ENCODE measurements at places on chromosomes 5 and 9.

- no peak for DNase-seq
Measured at GRCh38 chr9:131395157-131396098, 1.5 kb downstream of the PRRC2B start.

DNA sequence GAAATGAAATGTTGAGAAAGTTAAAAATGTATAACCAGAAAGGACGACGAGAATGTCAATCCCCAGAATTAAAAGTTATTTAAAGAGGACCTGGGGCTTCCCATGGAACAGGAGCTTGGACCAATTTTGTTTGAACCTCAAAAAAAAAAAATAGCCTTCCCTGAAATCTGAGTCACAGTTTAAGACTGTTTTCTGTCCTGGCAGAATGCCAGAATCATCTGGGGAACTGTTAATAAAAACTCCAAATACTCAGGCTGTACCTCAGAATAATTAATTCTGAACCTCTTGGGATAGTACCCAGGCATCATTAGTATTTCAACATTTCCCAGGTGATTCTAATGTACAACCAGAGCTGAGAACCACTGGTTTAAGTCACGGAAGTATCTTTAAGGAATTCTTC, 102.2 kb upstream of the SLCO6A1 start:
- no peak for DNase-seq

GRCh38 chr5:142283304-142283703, 41.5 kb downstream of the SPRY4 start:
- no peak for DNase-seq

- no peak for DNase-seq
Measured at GRCh38 chr5:135426102-135427082, 20.8 kb downstream of the DCANP1 start.

DNA sequence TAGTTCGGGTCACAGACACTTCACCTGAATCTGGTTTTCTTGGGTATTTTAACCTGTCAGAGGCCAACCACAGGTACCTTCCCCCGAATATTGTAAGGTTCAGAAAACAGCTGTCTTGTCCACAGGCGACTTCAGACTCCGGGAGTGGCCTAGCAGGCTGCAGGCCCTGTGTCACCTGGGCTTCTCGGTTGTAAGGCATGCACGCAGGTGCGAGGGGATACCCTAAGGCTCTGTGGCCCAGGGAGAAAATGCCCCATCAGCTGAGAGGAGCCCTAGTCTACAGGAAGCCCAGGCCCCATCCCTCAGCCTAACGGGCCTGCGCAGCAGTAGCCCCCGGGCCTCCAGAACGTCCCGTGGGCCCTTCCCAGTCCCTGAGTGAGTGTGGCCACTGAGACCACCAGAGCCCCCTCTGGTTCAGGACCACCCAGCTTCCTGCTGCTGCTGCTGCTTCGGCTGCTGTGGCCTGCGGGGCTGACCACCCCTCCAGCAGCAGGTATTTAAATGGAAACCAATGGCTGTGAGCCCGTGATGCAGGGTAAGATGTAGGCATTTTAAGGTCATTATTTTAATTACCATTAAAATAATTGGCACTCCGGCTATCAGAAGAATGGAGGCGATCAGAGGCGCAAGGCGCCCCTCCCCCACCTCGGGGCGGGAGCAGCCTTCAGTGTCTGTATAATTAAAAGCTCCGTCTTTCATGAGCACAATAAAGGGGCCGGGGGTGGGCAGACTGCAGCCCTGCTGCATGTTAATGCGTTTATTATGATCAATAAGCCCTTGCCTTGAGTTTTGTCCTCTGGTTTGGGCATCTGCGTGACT, 65.4 kb downstream of the PSMB7 start:
- DNase-seq: no peak

DNA sequence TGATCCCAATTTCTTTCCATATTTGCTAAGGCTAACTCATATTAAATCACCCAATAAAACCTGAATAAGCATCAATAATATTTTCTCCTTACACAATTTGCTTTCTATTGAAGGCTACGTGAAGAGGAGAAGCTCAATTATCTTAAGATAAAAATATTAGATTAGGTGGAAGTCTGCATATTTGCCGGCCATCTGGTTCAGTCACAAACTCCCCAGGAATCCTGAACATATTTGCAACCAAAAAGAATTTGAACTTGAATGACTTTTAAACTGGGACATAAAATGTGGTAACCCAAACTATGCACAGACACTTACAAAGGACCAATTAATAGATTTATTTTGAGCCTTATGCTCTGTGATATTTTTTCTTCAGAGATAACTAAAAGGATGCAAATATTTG, 92.3 kb downstream of the HAPLN1 start:
- DNase-seq: no peak

DNA sequence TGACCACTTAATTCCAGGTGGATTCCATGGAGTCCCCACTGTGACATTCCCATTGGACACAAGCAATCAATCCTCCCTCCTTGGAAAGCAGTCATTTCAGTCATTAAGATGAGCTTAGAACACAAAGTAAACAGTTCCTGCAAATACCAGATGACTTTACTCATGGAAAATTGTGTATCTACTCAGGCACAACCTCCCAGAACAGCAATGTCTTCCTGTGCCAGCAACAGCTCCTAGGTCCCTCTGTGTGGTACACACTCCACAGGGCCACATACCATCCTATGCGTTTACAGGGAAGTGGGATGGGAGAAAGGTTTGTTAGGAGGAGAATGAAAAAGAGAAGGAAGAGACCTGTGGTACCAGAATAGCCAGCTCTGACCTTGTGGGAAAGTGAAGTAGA, 53.7 kb downstream of the MTMR12 start:
- DNase-seq: no peak

GRCh38 chr5:68928617-68929302, 165.1 kb upstream of the SLC30A5 start:
- DNase-seq: no peak

DNA sequence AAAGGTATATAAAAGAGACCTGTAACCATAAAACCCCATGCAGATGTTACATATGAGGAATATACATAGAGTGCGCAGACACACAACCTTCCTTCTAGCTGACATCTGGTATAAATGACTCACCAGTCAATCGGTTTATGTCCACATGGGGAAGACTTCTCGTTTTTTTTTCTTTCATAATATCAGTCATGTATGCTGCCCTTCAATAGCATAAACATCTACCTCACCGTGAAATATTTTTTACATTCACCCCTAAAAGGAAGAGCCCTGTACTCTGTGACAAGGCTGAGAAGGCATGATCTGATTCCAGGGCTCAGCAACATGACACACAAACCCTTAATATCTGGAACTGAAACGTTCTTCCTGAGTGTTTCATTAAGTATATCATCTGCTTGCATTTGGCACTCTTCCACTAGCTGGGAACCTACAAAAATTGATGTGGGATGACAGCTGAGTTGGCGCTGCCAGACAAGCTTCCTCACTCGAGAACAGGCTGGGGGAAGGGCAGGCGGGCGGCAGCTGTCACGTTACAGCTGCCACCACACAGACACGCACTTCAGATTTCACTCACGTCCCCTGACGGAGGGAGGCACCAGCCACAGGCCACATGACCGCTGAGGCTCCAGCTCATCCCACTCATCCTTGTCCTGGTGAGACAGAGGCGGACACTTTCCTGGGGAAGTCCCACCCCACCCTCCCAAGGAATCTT, 74.2 kb downstream of the SHB start:
- no peak for DNase-seq

- DNase-seq: peak; percentile 48
Measured at GRCh38 chr9:127053057-127053821, 69.2 kb downstream of the ANGPTL2 start.

- no peak for DNase-seq
Measured at GRCh38 chr5:115179394-115180164, 9.9 kb upstream of the TRIM36 start.

DNA sequence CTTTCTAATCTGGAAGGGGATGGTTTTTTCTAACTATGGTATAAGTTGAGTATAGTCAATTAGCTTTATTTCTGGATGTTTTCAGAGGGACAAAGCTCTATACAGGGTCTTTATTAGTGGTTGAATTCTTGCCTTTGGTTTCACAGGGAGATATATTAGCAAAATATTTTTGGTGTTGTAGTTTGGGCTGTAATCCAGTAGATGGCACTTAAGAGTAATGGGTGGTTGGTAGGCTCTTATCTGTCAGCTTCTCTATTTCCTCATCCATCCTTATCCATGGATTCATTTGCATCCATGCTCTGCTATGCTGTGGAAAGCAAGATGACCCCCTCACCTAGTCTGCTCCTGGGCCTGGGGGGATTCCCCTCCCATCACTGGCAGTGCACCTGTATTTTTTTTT, 363.6 kb upstream of the CYLC2 start:
- no peak for DNase-seq

- DNase-seq: no peak
Measured at GRCh38 chr9:135455401-135456030, 24.1 kb upstream of the PPP1R26 start.

DNA sequence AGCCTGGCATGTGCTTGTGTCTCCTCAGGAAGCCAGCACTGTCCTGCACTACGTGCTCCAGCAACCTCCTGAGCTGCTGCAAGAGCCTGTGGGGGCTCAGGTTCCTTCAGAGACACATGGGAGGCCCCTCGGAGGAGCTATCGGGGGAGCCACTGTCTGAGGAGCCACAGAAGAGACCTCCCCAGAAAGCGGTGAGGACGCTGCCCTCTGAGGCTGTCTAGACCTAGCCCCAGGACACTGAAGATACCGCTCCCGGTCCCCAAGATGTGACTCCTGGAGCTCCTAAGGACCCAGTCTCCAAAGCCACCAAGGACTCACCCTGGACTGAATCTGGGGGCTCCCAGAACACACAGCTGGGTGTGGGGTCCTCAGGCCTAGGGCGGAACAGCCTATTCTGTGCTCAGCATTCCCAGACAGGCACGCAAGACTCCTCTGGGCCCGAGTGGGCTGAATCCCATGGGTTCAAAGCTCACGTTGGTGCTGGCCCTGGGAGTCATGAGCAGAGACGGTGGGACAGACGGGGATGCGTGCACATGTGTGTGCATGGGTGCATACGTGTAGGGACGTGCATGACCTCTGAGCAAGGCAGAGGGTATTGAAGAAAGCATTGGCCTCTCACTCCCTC, 50.0 kb downstream of the HRH2 start:
- no peak for DNase-seq

- no peak for DNase-seq
Measured at GRCh38 chr9:121372239-121373010, 2.4 kb upstream of the STOM start.

GRCh38 chr5:169838688-169839087, 141.6 kb downstream of the INSYN2B start:
- no peak for DNase-seq

DNA sequence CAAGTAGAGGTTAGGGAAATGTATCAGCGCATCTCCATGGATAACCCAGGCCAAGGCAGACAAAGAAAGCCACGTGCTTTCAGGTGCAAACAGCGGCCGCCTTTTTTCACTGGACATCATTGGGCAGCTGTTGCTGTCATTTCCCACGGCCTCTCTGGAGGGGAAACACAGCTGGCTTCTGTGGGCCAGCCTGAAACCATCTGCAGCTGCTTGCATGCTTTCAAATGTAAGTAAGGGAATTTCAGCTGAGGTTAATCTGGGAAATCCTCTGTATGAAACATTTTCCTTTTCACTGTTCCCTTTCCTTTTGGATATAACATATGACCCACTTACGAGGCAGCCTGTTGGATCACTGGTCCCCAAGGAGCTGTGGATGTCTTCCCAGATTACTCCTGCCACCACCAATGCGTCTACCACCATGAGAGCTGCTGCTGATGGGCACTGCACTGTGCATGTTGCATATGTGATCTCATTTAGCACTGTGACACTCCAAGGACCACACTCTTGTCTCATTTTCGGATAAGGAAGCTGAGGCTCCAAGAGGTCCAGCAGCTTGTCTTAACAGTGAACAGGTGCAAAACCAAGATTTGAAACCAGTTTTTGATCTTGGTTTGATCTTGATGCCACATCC, 106.3 kb downstream of the C9orf152 start:
- DNase-seq: no peak

DNA sequence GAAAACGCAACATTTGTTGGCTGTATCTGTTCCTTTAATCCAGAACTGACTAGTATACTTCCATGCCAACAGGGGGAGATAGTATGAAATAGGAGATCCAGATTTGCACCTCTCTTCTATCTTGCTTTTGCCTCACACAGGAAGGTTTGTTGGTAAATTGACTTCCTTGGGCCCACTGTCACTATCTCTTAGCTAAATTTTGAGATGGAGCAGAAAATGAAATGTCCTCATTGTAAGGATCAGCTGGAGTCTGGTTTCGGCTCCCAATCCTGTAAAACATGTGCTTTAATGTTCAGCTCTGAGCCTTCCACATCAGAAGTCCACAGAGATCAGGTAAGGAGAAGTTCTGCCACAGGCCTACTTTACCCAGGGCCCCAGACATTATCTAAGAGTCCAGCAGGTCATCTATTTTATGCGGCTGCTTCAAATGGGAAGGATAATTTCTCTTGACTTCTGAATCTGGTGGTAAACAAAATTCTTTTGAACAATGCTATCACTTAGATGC, 176.8 kb downstream of the FER start:
- DNase-seq: no peak

GRCh38 chr5:96509721-96510350, 76.8 kb upstream of the PCSK1 start:
- peak; percentile 80 for DNase-seq

GRCh38 chr5:147869112-147869511, 9.4 kb upstream of the SCGB3A2 start:
- DNase-seq: no peak

DNA sequence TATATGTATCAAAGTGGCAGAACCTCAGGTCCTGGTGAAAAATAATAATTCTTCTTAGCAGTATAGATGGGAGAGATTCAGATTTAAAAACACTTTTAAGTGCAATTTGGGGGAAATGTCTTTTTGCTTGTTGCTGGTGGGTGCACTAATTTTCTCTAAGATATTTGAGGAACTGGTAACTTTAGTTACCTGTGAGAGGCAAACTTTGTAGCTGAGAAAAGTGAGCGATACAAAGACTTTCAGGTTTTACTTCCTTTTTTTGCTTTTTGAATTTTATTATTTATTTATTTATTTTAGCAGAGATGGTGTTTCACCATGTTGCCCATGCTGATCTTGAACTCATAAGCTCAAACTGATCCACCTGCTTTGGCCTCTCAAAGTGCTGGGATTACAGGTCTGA, 303.1 kb upstream of the PTGER4 start:
- no peak for DNase-seq

GRCh38 chr9:72326641-72327040, 38.4 kb downstream of the ZFAND5 start:
- DNase-seq: no peak

- DNase-seq: no peak
Measured at GRCh38 chr5:71937921-71938698, 169.2 kb upstream of the MAP1B start.

GRCh38 chr5:124949862-124950261, 203.4 kb upstream of the ZNF608 start:
- DNase-seq: no peak

- no peak for DNase-seq
Measured at GRCh38 chr9:110440796-110441195, 103.1 kb upstream of the TXNDC8 start.

- DNase-seq: no peak
Measured at GRCh38 chr9:105877721-105878120, 183.4 kb downstream of the TMEM38B start.
